ENCODE measurements at places on chromosomes 3 and 15. TPM values are rescaled to one million over a fixed set of nuclear protein-coding genes. Genes with fewer than 3 reads are reported as not detected.

PCCB gene
- 26.9 TPM for total RNA-seq

SLC12A8 gene
- 0.65 TPM for total RNA-seq

DNA sequence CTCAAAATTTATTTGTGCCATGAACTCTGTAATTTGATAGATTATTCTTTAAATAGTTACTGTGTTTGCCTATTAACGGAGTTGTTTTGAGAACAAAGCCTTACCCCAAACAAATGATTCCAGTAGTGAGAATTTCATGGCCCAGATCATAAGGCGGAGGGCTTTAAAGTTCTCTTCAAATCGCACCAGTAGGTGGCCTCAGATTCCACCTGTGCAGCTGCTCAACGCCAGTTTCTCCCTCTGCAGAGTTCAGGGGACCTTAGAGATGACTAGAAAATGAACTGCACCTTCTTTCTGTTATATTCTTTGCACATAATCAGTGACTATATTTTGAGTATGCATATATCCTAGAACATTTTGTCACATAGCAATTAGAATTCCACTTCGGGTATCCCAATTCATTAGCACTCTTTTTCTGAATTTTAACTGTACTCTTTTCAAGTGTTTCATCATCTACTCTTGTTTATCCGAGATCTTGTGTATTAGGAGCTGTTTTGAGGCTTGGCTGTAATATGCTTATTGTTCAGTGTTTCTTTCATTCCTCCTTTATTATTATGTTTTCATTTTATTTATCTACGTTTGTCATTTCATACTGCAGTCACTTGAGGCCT, 232.6 kb upstream of the CHRM5 start:
- H3K4me3 ChIP-seq, result no peak overlapping the region
- H3K27ac ChIP-seq, result no peak overlapping the region
- no peak for DNase-seq

DNA sequence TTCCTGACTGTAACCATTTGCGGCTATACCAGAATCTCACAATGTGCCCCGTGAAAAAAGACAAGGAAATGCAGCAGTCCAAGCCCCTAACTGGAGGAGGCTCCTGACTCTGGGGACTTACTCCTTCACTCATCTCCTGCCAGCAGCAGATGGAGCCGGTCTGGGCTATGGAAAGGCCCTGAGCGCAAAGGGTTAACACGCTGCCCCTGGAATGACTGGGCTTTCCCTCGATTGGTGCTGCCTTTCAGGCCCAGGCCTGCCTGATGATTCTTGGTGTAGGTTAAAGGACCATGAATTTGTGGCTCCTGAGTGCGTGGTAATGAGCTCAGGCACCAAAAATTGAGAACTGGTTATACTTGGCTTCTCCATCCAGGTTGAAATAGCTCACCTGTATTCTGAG, 42.3 kb upstream of the GALNT15 start:
- H3K4me1 ChIP-seq, result no peaks in the 10 kb centered on the region
- peaks cover 3% of the 10 kb centered on the region for H3K27me3 ChIP-seq
- no peak for DNase-seq
- H3K36me3 ChIP-seq, result no peaks in the 10 kb centered on the region
- H3K27ac ChIP-seq, result no peak overlapping the region
- no peak overlapping the region for H3K4me3 ChIP-seq

DNA sequence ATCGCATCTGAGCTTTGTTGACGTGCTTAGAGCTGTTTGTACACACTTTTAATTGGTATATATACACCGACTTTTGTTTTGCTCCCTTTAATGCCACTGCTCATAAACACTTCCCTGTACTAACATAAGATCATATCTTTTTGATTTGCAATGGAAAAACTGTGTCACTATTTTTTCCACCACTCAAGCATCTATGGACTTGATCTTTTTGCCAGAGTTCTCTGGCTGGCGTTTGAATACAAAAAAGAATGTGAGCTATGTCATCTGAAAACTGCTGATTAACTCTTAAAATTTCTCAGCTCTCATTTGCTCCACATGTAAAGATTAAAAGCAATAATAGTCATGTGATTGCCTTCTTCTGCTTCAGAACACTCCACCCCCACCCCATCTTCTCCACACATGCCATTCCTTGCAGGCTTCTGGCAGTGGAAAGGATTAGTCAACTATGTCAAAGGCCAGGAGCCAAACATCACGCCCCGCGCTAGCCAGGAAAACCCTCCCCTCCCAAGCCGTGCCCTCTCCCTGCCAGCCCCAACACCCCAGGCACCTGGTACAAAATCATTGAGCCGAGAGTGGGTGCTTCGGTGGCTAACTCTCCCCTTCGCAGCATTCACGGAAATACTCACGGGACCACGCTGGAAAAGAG, 123.4 kb upstream of the MEF2A start:
- no peaks in the 10 kb centered on the region for H3K36me3 ChIP-seq
- peaks cover 15% of the 10 kb centered on the region for H3K4me1 ChIP-seq
- H3K27ac ChIP-seq, result no peak overlapping the region
- DNase-seq, result peak; percentile 13

EPHB1 gene
- 1.2 TPM for total RNA-seq

IMPG2 gene
- 0.18 TPM for total RNA-seq

- DNase-seq, result no peak
- peaks cover 22% of the 10 kb centered on the region for H3K4me1 ChIP-seq
- no peak overlapping the region for H3K27ac ChIP-seq
- no peaks in the 10 kb centered on the region for H3K27me3 ChIP-seq
- H3K4me3 ChIP-seq, result no peak overlapping the region
Observed at GRCh38 chr3:179179979-179180759, 32.0 kb downstream of the PIK3CA start.

GRCh38 chr3:25287291-25287884, 140.7 kb upstream of the RARB start:
- H3K4me3 ChIP-seq, result no peak overlapping the region
- no peak overlapping the region for H3K27ac ChIP-seq
- H3K36me3 ChIP-seq, result no peaks in the 10 kb centered on the region
- no peaks in the 10 kb centered on the region for H3K4me1 ChIP-seq

DNA sequence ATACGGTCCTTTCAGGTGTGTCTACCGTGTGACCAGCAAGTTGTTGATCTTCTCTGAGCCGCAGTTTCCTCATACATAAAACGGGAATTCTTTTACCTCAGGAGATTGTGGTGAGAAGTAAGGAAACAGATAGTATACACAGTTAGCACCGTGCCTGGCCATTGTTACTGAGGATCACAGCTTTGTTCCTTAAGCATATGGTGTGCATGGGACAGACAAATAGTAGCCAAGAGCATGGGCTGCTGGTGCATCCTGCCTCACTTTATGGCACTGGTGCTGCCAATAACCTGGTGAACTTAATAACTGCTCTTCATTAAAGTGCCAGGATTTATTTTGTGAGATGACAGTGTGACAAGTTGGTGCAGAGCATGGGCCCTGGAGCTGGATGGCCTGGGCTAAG, 86.3 kb downstream of the PDCD6IP start:
- no peak for DNase-seq
- no peak overlapping the region for H3K4me3 ChIP-seq
- H3K4me1 ChIP-seq, result peaks cover 1% of the 10 kb centered on the region
- no peak overlapping the region for H3K27ac ChIP-seq

DNA sequence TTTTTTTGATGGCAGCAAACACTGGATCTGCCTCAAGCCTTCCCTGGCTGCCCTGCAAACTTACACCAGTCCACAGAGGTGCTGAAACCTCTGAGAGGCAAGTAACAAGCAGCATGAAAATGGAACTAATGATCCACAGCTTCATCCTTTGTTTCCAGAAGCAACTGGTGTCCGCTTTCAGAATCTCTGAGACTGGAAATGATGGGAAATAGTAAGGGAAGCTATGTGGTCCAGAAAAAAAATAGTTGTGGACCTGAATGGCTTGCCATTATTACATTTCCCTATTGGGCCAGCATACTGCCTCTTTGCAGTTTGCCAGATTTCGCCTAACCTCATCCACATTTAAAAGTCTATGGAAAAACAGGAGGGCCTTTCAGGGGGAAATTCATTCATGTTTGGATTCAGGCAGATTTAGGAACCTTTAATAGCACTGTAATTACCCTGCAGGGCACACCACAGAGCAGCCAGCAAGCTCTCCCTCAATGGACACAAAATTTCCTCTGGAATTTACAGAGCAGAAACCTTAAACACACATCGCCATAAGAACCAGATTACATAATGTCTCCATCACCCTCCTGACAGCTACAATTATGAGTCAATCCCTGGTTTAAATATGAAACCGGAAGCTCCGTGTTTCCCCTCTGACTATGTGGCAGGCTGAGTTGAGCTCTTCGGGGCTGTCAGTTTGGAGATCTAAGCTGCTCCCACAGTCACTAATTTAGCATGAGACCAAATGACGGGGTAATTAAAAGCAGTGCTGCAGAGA, 134.4 kb downstream of the TMCO5A start:
- H3K27ac ChIP-seq, result no peak overlapping the region
- H3K4me3 ChIP-seq, result no peak overlapping the region
- DNase-seq, result peak; percentile 40
- H3K4me1 ChIP-seq, result peaks cover 34% of the 10 kb centered on the region
- H3K36me3 ChIP-seq, result no peaks in the 10 kb centered on the region
- peaks cover 62% of the 10 kb centered on the region for H3K27me3 ChIP-seq

- no peaks in the 10 kb centered on the region for H3K36me3 ChIP-seq
- DNase-seq, result no peak
- H3K27ac ChIP-seq, result no peak overlapping the region
- no peak overlapping the region for H3K4me3 ChIP-seq
- H3K4me1 ChIP-seq, result no peaks in the 10 kb centered on the region
Observed at GRCh38 chr3:193021506-193022010, 103.9 kb upstream of the MB21D2 start.

DNA sequence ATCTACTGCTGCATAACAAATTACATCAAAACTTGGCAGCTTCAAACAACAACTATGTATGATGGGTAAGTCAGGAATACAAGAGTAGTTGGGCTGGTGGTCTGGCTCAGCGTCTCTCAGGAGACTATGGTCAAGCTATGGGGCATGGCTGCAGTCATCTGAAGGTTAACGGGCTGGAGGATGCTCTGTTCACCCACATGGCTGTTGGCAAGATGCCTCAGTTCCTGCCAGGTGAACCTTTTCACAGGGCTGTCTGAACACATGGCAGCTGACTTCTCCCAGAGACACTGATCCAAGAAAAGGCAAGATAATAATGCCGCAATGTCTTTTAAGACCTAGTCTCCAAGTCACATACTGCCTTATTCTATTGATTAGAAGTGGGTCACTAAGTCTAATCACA, 63.7 kb downstream of the GPR176 start:
- no peak for DNase-seq
- H3K27ac ChIP-seq, result no peak overlapping the region
- H3K4me1 ChIP-seq, result no peaks in the 10 kb centered on the region
- no peak overlapping the region for H3K4me3 ChIP-seq

DNA sequence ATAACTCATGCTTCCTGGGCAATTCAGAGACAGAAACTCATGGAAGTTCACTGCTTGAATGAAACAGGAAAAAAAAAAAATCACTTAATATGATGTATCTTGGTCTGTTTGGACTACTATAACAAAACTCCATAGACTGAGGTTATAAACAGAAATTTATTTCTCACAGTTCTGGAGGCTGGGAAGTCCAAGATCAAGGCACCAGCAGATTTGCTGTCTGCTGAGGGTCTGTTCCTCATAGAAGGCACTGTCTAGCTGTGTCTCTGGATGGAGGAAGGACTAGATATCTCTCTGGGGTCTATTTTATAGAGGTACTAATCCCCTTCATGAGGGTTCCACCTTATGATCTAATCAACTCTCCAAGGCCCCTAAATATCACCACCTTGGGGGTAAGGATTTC, 119.3 kb downstream of the IGF2BP2 start:
- no peak overlapping the region for H3K27ac ChIP-seq
- DNase-seq, result no peak
- no peaks in the 10 kb centered on the region for H3K4me1 ChIP-seq
- H3K27me3 ChIP-seq, result peaks cover 20% of the 10 kb centered on the region

GRCh38 chr15:85782064-85782463, 12.7 kb downstream of the KLHL25 start:
- DNase-seq, result no peak
- H3K4me1 ChIP-seq, result peaks cover 40% of the 10 kb centered on the region
- no peak overlapping the region for H3K27ac ChIP-seq
- no peaks in the 10 kb centered on the region for H3K36me3 ChIP-seq

HES1 gene
- total RNA-seq, result 11.2 TPM

DNA sequence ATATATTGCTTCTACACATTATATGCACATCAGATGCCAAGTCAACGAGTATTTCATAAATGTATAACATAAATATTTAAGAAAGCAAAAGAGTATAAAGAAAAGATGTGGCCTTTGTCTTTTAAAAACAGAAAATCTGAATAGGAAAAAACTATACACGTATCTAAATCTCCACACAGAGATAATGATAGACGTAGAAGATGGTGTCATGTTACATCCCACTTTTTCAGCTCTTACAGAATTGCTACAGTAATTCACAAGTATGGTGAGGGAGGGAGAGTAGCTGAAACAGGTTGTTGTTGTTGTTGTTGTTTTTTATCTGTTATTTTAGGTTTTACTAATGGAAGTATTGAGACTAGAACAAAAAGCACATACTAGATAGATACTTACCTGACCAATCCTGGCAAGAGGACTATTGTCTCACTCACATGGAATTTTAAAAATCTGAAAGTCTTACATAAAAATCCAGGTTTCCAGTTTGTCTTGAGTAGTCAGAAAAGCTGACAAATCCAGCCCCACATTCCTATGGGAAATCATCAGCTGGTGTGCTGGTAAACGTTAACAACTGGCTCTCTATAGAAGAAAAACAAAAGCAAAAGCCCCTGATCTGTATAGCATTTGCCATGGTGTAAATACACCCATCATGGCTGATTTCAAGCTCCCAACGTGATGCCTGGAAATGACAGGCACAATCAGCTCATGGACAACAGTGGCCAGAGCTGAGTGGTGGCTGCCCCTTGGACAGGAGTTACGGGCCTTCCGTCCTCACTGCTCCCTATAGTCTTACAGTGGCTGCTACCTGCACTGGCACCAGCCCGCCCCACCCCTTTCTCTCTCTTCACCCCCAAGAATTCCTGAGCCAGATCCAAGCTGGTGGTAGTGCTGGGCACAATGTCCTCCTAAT, 47.4 kb upstream of the VGLL4 start:
- H3K36me3 ChIP-seq, result no peaks in the 10 kb centered on the region
- no peaks in the 10 kb centered on the region for H3K4me1 ChIP-seq
- no peaks in the 10 kb centered on the region for H3K27me3 ChIP-seq
- DNase-seq, result no peak

- DNase-seq, result no peak
- no peaks in the 10 kb centered on the region for H3K36me3 ChIP-seq
- H3K27ac ChIP-seq, result no peak overlapping the region
- no peaks in the 10 kb centered on the region for H3K4me1 ChIP-seq
Observed at GRCh38 chr3:140384028-140384771, 293.7 kb upstream of the TRIM42 start.

SLC24A5 gene
- total RNA-seq, result not detected

GRCh38 chr3:184588776-184589175, 27.2 kb downstream of the EPHB3 start:
- no peaks in the 10 kb centered on the region for H3K36me3 ChIP-seq
- H3K27ac ChIP-seq, result no peak overlapping the region
- no peaks in the 10 kb centered on the region for H3K4me1 ChIP-seq
- H3K27me3 ChIP-seq, result peaks cover 18% of the 10 kb centered on the region

DNA sequence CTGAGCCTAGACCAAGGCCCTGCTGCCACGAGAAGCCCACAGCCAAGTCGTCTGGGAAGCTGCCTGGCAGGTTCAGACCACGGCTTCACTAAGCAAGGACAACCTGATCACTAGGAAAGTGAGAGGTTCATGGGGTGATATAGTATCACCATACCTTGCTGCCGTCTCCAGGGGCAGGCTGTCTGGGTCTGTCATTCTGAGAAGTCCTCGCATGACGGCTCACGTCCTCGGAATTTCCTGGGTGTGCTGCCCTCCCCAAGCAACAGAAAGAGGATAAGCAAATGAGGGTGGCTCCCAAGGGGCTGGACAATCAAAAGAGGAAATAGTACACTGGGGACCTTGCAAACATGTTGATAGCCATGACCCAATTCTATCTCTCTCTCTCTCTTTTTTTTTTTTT, 207.4 kb upstream of the IGF1R start:
- no peaks in the 10 kb centered on the region for H3K27me3 ChIP-seq
- H3K4me1 ChIP-seq, result peaks cover 2% of the 10 kb centered on the region
- no peak overlapping the region for H3K4me3 ChIP-seq
- no peaks in the 10 kb centered on the region for H3K36me3 ChIP-seq
- H3K27ac ChIP-seq, result no peak overlapping the region

Measured in activated CD4-positive, alpha-beta memory T cell treated with anti-CD3 and anti-CD28 coated beads, Interleukin-2, amount 10 ng/mL, durations not matched to agents 7 days and 5 days (primary cell).